ENCODE measurements at places on chromosomes 7 and 10.

DNA sequence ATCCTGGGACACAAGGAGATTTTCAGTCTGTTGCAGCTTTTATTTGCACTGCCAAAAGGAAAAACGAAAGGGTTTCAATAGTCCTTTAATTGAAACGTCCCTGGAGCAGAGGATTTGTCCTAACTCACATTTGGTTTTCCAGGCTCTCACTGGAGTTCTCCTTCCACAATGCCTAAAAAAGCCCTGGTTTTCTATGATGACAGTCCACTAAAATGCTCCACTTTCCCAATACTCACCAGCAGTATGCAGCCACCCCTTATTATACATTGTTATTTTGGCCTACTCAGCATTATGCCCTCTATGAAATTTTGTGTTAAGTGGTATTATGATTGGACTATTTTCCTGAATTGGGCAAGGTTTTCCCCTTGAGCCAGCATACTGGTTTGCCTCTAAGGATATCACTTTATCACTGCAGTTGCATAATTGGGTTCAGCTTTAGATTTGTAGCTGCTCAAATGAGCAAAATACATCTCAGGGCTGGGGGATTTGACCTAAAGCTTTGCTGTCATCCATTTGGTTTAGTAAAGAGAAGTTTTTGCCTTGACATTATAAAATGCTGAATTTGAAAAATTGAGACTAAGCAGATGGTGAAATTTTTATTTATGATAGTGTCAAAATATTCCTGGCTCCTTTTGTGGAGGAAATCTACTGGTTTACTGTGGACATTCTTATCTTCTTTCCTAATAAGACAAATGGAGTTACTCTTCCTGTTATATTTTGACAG lies 239.2 kb downstream of the RNLS start:
- no peak for DNase-seq

- no peak for DNase-seq
These were observed 174.4 kb upstream of the PLXNA4 start for GRCh38 chr7:132750530-132751217.

DNA sequence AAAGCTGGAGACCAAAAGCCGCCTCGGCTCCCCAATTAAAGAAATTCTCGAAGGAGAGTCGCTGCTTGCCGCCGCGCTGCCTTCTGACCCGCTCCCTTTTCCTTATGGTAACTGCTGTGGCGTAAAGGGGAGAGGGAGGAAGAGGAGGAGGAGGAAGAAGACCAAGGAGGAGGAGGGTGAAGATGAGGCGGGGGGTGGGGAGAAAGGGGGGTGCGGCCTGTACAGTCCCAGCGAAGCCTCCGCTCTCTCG lies 388 bp downstream of the CNOT4 start:
- DNase-seq: no peak

GRCh38 chr7:155829796-155830470 lies 17.7 kb upstream of the SHH start:
- no peak for DNase-seq

DNA sequence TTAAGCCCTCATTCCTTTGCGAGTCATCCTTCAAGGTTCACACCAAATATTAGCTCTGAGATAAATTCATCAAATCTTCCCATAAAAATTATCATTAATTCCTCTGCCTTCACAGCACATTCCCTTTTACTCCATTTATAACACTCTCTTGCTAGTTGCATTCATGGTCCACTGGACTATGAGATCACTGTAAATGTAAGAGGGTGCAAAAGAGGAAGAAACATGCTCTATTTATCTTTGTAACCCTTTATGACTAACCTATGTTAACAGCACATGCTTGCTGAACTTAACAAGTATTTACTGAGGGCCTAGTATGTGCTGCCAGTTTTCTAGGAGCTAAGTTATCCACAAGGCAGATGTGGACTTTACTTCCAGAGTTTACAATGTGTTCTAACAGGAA lies 86.7 kb upstream of the TMEM168 start:
- no peak for DNase-seq

DNA sequence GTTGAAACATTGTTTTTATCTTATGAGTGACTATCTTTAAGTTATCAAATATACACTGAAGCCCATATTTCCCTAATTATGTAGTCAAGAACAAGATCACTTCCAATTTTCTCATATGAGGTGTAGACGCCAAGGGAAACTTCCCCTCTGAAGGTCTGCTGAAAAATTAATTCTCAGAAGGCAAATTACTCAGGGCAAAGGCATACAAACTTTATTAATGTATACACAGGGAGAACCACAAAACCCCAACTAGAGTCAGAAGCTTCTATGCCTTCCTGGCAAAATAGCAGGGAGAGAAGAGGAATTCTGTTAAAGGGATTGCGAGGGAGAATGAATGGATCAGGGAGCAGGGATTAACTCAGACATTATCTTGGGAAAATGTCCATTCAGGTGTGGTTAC lies 83.4 kb downstream of the DOCK4 start:
- no peak for DNase-seq

DNA sequence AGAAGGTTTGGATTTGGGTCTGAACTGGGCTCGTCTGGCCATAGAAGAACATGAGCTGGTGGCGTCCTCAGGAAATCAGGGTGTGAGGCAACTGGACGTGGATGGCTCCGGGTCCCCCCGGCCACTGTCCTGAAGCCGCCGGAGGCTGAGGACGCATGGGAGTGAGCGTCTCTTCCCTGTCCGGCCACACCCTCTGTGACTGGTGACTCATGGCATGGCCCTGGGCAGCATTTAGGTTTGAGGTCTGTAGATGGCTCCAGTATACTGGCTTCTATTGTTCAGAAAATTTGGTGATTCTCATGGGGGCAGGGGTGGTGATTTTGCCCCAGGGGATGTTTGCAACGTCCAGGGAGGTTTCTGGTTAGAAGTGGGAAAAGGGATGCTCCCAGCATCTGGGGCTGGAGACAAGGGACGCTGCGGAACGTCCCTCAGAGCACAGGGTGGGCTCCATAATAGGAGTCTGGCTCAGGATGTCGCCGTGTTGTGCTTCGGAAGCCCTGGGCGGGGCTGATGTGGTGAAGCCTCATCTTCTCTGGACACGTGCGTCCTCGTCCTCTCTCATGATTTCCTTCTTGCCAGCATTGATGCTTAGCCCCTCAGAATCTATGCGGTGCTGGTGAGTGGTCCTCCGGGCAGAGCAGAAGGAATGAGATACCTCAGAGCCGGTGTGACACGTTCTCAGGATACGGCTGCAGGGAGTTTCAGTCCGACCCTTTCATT lies 49.9 kb downstream of the PITRM1 start:
- no peak for DNase-seq

GRCh38 chr10:77989081-77989724 lies 40.1 kb downstream of the POLR3A start:
- no peak for DNase-seq

DNA sequence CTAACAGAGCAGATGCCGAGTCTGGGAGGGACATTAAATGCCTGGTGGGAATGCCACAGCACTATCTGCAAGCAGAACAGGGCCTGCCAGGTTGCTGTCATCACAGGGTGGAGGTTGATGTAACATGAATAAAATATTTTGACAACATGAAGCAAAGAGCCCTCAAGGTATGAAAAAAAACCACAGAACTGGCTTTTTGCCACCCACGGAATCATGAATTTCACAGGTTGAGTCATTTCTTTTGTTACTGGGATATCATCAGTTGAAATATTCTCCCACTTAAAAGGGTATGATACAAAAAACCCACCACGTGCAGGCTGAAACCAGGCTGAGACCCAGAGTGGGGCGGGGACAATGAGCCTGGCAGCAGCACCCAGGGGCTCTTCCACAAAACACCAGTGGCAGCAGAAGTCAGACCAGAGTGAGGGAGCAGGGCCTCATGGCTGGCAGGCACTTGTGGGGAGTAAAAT lies 220.1 kb downstream of the TNS3 start:
- DNase-seq: no peak

GRCh38 chr7:16794986-16795385 lies 9.8 kb downstream of the AGR2 start:
- DNase-seq: no peak

DNA sequence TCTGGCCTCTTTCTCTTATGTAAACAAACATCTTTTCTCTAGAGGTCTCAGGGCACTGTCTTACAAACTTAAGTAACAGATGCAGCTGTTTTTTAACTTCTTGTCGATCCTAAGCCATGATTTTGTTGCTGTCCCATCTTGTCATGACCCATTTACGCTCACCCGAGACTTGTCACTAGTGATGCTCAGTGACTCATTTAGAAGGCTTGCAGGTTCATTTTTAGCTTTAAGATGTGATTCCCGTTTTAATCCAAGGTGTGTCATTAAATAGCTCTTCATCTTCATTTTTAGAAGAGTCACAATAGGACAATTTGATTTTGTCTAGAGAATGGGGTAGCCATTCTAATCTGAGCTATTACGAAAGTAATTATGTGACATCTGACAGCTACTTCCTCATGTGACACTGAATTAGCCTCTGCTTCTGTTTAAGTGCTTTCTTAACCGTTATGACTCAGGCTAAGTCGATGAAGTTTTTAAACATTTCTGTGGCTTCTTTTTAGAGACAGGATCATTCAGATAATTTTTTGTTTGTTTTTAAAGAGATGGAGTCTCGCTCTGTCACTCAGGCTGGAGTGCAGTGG lies 42.7 kb downstream of the SPDYE5 start:
- peak; percentile 63 for DNase-seq

GRCh38 chr7:112267944-112268691 lies 61.6 kb downstream of the ZNF277 start:
- no peak for DNase-seq

DNA sequence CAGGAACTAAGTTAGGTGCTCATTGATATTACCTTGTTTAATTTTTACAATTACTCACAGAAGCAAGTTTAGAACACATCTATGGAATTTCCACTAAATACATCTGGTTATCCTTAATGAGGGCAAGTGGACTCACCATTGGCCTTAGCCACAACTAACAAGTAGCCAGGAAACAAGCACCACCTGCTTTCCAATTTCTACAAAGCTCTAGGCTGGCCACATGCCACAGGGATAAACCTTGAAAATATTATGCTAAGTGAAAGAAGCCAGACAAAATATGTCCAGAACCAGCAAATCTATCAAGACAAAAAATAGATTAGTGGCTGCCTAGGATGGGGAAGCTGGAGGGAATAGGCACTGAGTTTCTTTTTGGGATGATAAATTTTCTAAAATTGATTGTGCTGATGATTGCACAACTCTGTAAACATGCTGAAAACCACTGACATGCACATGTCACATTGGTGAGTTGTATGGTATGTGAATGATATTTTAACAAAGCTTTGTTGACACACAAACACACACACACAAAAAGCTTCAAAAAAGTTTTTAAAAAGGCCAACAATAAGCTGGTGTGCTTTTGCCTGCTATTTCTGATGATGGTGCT lies 179.4 kb downstream of the CPEB3 start:
- no peak for DNase-seq

GRCh38 chr7:123681561-123681960 lies 25.9 kb downstream of the LMOD2 start:
- no peak for DNase-seq

- no peak for DNase-seq
These were observed 229.0 kb downstream of the BICC1 start for GRCh38 chr10:58741673-58742072.

DNA sequence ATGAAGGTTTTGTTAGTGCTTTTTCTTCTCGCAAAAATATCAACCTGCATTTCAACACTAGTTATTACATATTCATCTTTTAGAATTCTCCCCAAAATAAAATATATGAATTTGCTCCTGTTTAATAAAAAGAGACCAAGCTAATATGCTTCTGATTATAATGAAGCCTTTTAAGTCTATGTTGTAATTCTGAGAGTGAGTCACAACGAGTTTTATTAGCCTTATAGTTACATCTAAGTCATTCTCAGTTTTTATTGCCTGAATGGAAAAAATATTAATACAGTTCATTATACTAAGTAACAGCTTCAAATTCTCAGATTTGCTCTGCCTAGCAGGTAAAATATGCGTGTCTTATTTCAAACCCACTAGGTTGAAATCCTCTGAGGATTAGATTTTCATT lies 152.4 kb upstream of the CELF2 start:
- DNase-seq: no peak

- DNase-seq: no peak
These were observed 4.4 kb upstream of the SEMA3C start for GRCh38 chr7:80923211-80923612.

DNA sequence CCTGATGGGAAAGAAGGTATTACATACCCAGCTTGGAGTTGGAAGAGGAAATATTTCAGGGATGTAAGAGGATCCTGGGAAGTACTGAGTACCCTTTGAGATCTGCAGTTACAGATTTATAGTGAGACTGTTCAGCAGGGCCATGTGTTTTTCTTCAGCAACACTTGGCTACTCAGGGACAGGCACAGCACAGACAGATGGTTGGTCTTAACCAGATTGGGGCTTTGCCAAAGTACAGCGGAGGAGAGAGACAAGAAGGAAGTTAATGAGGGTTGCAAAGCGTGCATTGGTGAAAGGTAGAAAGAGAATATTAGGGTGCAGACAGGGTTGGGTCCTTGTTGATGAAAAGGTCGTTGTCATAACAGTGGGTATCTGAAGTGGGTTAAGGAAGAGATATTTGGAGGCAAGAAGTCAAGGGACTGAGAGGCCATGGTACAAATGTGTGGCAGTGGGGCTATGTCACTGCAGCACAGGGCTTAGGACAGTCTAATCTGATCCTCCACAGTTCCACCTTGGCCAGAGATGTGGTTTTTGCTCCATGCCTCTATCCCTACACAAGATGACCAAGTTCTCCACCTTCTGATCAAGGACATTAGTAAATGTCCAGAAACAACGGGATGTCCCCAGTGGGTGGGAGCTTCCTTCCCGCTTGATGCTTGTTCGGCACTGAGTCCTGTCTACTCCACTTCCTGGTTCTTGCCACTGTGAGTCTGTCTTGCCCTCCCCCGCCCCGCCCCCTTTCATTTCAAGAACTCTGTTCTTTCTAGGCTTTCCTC lies 18.9 kb upstream of the DNAJC1 start:
- DNase-seq: no peak

DNA sequence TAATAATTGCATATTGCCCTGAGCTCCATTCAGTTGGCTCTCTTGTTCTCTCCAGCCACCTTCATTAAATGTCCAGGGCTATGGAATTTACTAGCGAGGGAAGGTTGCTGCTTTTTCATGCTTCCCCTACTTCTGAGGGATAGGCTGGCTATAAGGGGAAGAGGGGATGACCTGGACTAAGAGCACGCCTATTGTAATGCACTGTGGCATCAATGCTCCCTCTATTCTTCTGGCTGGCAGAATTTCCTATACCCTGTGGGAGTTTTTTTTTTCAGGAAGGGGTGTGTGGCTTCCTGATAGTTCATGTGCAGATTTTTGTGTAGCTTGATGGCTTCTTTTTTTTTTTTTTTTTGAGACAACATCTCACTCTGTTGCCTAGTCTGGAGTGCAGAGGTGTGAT lies 155.8 kb downstream of the SND1 start:
- DNase-seq: no peak

DNA sequence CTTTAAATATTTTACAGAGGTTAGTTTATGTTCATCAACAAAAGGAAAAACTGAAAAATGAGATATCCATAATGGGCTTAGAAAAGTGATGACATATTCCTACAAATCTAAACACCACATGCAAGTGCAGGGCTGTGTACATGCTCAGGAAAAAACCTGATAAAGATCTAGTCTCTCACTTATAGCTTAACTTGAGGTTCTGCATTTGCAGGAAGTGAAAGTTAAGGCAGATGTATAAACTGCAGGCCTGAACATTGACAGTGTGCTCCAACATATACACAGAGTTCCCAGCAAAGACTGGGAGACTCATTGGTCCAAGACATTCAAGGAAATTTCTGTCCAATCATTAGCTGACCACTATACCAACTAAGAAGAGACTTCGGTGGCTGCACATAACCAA lies 63.8 kb upstream of the RET start:
- no peak for DNase-seq
